NCI-H69 (cell line): ENCODE measurements at places on chromosomes 4 and X.

- DNase-seq, result no peak
Measured at GRCh38 chrX:153625271-153626024, 21.6 kb upstream of the DUSP9 start.

GRCh38 chrX:151984902-151985301, 10.4 kb upstream of the GABRE start:
- no peak for DNase-seq

DNA sequence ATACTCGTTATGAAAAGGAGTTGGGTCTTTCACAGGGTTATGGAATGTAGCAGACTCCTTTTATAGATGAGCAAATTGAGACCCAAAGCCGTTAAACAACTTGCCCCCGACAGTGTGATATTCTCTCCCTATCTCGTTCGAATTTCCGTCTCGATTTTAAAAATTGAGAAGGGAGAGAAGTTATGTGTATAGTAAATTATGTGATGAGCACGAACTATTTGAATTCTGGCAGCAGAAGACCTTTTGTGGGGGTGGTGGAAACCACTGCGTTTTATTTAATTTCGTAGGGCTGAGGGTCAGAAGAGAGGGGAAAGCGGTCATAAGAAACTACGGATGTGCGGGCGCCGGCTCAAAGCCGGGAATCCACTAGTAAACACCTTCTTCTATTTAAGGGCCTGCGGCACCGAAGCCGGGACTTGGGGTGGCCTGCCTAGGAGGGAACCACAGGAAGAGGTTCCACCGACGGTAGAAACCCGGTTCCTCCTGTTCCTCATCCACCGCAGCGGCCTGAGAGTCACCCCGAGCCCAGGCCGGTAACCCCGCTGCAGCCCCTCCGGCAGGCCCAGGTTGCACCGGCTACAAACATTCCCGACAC, 1.5 kb upstream of the DDX3X start:
- DNase-seq, result peak; percentile 51

DNA sequence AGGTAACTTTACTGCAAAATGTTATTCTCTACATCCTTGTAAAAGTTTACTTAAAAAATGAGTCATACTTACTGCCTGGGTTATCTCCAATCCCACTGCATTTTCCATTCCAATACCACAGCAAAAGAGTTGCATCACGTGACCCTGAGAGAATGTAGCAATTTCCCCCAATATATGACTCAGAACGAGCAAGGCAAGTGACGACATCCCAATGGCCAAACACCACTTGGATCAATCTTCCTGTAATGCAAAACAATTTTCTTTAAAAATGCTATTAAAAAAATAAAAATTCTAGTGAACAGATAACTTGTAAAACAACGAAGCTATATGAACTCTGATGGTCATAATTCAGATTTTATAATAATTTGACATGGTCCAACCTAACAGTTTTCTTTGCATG, 224.3 kb downstream of the DCLK2 start:
- no peak for DNase-seq

DNA sequence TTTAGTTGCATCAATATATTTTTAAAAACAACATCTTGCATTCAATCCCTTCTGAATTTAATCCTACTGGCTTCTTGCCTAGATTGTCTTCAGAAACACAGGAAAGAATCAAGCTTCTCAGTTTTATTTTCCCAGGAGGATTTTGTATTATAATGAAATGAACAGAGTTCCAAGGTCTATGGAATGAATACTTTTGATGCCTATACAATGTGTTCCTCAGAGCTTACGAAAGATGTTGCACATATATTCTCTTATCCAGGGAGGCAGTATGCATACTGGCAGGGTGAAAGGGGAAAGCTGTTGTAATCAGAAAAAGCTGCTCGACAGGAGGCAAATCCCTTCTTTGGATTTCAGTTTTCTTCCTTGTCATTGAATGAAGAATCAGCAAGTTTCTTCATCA, 8.8 kb downstream of the TMPRSS11D start:
- DNase-seq, result no peak
